GM23248 (cell line): ENCODE measurements at places on chromosomes 1 and 21. TPM values are rescaled to one million over a fixed set of nuclear protein-coding genes. Genes with fewer than 3 reads are reported as not detected.

DNA sequence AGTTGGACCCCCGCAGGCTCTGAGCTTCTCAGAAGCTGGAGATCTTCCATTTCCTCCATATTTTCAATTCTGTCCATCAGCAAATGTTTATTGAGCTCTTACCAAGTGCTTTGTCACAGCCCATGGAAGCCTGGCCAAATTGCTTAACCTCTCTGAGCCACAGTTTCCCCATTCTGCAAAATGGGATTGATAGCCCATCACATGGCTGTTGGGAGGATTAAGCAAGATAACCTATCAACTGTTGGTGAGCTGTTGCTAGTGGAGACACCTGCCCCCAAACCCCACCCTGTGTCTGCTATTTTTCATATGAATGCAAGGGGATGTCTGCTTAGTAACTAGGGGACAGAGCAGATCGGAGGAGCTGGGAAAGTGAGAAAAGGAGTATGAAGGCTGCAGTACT lies 38.3 kb downstream of the CD34 start:
- DNase-seq: no peak
- H3K36me3 ChIP-seq: no peaks in the 10 kb centered on the region
- no peak overlapping the region for H3K4me3 ChIP-seq

- H3K27me3 ChIP-seq: no peaks in the 10 kb centered on the region
- H3K36me3 ChIP-seq: peaks cover 7% of the 10 kb centered on the region
- peak overlapping the region; percentile 98 for H3K27ac ChIP-seq
- DNase-seq: no peak
- H3K4me1 ChIP-seq: peaks cover 51% of the 10 kb centered on the region
Measured at GRCh38 chr1:21921100-21921875, 15.8 kb downstream of the HSPG2 start.

DNA sequence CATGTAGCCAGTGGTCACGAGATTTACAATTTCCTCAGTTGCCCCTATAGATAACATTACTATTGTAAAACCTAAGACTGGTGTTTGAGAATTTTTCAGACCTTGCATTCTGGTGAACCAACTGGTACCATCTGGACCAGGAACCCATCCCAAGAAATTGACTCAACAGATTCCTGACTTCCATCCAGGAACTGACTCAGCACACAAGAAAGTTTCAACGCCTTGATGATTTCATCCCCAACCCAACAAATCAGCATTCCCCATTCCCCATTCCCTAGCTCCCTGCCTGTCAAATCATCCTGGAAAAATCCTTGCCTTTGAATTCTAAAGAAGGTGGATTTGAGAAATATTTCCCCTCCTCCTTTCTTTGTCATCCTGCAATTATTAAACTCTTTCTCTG lies 529.8 kb upstream of the PRMT6 start:
- no peaks in the 10 kb centered on the region for H3K36me3 ChIP-seq
- H3K4me1 ChIP-seq: peaks cover 19% of the 10 kb centered on the region
- peak overlapping the region; percentile 44 for H3K27ac ChIP-seq
- peak; percentile 89 for DNase-seq

GRCh38 chr1:234963180-234963903 lies 165.3 kb downstream of the TOMM20 start:
- H3K36me3 ChIP-seq: no peaks in the 10 kb centered on the region
- H3K27ac ChIP-seq: peak overlapping the region; percentile 100
- peak overlapping the region; percentile 52 for H3K4me3 ChIP-seq
- peak; percentile 97 for DNase-seq
- peaks cover 34% of the 10 kb centered on the region for H3K4me1 ChIP-seq
- no peaks in the 10 kb centered on the region for H3K27me3 ChIP-seq

DNA sequence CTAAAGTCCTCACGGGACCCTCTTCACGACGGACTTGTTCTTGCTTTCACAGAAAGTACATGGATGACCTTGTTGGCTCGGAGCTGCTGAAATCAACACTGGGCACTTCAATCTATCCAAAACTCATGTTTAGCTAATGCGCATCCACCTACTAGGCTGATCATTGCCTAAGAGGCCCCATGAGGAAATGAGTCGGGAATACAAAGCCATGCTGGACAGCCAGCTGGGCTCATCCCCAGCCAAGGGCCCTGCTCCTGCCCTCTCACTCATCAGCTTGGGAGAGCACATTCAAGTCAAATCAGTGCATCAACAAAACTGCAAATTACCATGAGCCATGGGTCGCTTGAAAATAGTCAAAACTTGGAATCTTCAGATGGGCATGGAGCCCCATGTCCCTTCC lies 14.8 kb upstream of the HEYL start:
- H3K27ac ChIP-seq: no peak overlapping the region
- H3K36me3 ChIP-seq: no peaks in the 10 kb centered on the region
- no peak overlapping the region for H3K4me3 ChIP-seq
- no peaks in the 10 kb centered on the region for H3K4me1 ChIP-seq

DNA sequence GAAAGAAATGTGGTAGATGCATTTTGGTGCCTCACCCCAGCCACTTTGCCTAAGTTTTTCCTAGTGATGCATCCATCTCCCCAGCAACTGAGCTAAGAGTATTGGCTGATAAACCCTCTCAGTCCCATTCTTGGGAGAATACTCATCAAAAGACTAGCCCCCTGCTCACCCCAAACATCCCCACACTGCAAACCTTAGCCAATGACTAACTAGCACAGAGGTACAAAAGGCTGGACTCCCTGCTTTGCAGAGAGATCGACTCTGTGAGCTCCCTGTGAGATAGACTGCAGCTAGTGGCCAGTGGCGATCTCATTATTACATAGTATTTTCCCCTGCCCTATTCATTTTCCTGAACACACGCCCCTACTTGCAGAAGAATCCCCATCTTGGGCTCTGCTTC lies 155.3 kb downstream of the HHIPL2 start:
- no peak overlapping the region for H3K4me3 ChIP-seq
- no peak overlapping the region for H3K27ac ChIP-seq

GRCh38 chr1:53495633-53496345 lies 36.6 kb downstream of the DMRTB1 start:
- peaks cover 10% of the 10 kb centered on the region; the same call in 1 of the 2 replicates for H3K27me3 ChIP-seq
- H3K4me1 ChIP-seq: peaks cover 11% of the 10 kb centered on the region; the same call in 1 of the 2 replicates
- H3K36me3 ChIP-seq: no peaks in the 10 kb centered on the region

DNA sequence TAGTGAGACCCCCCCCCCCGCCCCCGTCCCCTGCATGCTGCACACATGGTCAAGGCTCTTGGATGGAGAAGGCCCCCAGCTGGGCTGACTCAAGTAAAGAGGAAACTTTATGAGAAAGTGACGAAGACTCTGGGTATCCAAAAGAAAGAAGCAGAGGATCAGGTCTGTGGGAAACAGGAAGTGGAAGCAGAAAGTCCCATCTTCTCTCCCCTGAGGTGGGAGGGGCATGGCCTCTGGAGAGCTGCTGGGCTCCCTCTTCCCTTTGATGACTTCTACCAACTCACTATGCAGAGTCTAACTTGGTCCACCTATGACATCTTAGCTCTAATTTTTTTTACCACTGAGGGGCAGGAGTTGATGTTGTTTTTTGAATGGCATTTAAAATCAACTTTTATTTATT lies 42.7 kb upstream of the LIN9 start:
- no peaks in the 10 kb centered on the region for H3K27me3 ChIP-seq
- DNase-seq: no peak
- H3K4me3 ChIP-seq: no peak overlapping the region
- no peaks in the 10 kb centered on the region for H3K4me1 ChIP-seq

- peaks cover 46% of the 10 kb centered on the region for H3K27me3 ChIP-seq
- H3K27ac ChIP-seq: no peak overlapping the region
- no peaks in the 10 kb centered on the region for H3K36me3 ChIP-seq
- DNase-seq: no peak
- H3K4me1 ChIP-seq: no peaks in the 10 kb centered on the region
Measured at GRCh38 chr1:236288620-236288976, 6.8 kb upstream of the ERO1B start.

DNA sequence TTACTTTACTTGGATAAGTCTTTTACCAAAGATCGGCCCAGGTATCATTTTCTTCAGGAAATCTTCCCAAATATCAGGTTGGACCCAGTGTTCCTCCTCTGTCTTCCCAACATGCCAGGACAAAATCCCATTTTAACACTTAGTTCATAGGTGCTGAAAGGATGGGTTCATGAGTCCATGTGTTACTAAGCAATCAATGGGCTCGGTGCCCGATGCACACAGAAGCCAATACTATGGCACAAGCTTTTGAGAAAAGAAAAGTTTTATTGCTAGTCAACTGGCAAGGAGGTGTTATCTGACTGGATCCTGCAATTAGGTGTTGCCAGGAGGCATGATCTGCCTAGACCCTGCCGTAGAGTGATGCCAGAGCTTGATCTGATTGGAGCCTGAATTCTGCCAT lies 133.3 kb upstream of the SLC44A3 start:
- H3K27me3 ChIP-seq: no peaks in the 10 kb centered on the region
- H3K4me3 ChIP-seq: no peak overlapping the region
- no peaks in the 10 kb centered on the region for H3K36me3 ChIP-seq
- peaks cover 26% of the 10 kb centered on the region for H3K4me1 ChIP-seq

GRCh38 chr1:9690440-9691107 lies 39.0 kb downstream of the PIK3CD start:
- no peak overlapping the region for H3K27ac ChIP-seq
- no peaks in the 10 kb centered on the region for H3K27me3 ChIP-seq
- DNase-seq: no peak
- H3K4me3 ChIP-seq: peak overlapping the region; percentile 76

DNA sequence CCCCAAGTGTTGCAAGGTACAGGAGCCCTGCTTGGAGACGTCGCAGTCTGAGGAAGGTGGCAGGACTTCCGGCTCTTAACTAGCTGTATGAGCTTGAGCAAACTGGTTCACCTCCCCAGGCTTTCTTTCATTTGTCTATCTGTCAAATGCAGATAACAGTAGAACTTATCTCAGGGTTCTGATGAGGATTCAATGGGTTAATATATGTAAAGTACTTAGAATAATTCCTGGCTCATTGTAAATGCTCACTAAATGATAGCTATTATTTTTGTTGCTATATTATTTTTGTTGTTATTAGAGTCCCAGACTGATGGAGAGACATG lies 108.5 kb upstream of the IPO9 start:
- DNase-seq: no peak
- H3K4me1 ChIP-seq: peaks cover 73% of the 10 kb centered on the region
- H3K36me3 ChIP-seq: peaks cover 10% of the 10 kb centered on the region; the same call in 1 of the 2 replicates
- H3K27ac ChIP-seq: peak overlapping the region; percentile 92

GRCh38 chr1:66628926-66629325 lies 95.0 kb downstream of the SGIP1 start:
- no peak overlapping the region for H3K4me3 ChIP-seq
- peaks cover 10% of the 10 kb centered on the region for H3K4me1 ChIP-seq
- H3K36me3 ChIP-seq: no peaks in the 10 kb centered on the region
- DNase-seq: no peak

DNA sequence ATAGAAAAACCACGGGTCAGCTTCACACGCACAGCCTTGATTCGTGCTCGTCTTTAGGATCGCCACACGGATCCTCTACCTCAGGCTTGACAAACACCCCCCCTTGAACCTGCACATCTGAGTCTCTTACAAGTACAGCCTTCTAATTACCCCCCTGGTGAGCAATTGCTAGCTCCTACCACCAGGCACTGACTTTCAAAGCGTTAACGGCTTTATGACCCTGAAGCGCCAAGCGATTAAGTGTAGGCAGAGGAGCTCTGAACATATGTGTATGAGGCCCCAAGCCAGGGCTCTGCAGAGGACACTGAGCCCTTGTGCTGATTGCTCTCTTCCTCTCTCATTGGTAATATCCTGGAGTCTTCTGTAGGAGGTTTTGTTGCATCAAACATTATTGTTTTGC lies 55.7 kb upstream of the EPHA8 start:
- H3K27ac ChIP-seq: no peak overlapping the region
- no peaks in the 10 kb centered on the region for H3K27me3 ChIP-seq
- no peak for DNase-seq

- DNase-seq: peak; percentile 22
- H3K4me1 ChIP-seq: peaks cover 19% of the 10 kb centered on the region
- no peaks in the 10 kb centered on the region for H3K27me3 ChIP-seq
- H3K4me3 ChIP-seq: no peak overlapping the region
- H3K36me3 ChIP-seq: peaks cover 15% of the 10 kb centered on the region; the same call in 1 of the 2 replicates
Measured at GRCh38 chr1:54218883-54219687, 19.1 kb downstream of the MRPL37 start.

GRCh38 chr1:164735315-164736052 lies 176.5 kb downstream of the PBX1 start:
- H3K4me3 ChIP-seq: no peak overlapping the region
- DNase-seq: peak; percentile 62
- peak overlapping the region; percentile 14; the same call in 1 of the 2 replicates for H3K27ac ChIP-seq

DNA sequence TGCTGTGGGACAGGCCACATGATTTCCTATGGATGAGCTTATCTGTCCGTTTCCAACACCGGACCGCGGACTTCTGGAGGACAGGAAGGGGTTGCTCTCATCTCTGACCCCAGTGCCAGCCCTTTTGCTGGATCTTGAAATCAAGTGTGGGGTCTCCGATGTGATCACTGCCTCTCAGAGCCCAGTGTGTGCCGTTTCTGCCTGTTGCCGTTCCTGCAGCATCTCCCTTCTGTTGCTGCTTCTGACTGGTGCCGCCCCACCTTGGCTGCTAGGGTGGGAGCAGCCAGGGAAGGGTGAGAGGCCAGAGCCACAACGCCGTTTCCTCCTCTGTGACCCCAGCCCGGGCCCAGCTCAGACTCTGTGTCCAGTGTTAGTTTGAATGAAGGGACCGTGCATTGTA lies 67.3 kb upstream of the WNT4 start:
- no peak for DNase-seq
- no peaks in the 10 kb centered on the region for H3K36me3 ChIP-seq
- peaks cover 71% of the 10 kb centered on the region for H3K27me3 ChIP-seq
- no peak overlapping the region for H3K27ac ChIP-seq
- no peak overlapping the region for H3K4me3 ChIP-seq
- H3K4me1 ChIP-seq: no peaks in the 10 kb centered on the region

DNA sequence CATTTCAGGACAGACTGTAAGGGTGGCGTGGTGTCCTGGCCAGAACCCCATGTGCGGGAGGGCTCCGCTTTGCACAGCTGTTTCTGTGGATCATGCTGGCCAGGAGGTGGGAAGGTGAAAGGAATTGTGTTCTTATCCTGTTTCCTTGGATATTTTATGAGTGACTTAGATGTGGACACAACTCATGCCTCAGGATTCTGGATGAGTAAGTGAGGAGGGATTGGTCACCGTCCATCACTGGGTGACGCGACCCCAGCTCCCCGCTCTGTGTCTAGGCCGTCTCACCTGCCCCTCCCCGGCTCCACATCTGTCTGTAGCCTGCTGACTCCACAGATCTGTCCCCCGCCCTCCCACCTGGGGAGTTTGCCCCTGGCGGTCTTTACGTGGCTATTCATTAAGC lies 48.8 kb downstream of the PIK3CD start:
- DNase-seq: peak; percentile 94
- H3K27me3 ChIP-seq: no peaks in the 10 kb centered on the region
- H3K4me3 ChIP-seq: no peak overlapping the region
- peak overlapping the region; percentile 78 for H3K27ac ChIP-seq
- peaks cover 29% of the 10 kb centered on the region for H3K4me1 ChIP-seq

- peak overlapping the region; percentile 82 for H3K4me3 ChIP-seq
- no peaks in the 10 kb centered on the region for H3K27me3 ChIP-seq
- peak; percentile 51 for DNase-seq
- H3K27ac ChIP-seq: peak overlapping the region; percentile 80
- peaks cover 27% of the 10 kb centered on the region for H3K4me1 ChIP-seq
- peaks cover 6% of the 10 kb centered on the region; the same call in 1 of the 2 replicates for H3K36me3 ChIP-seq
Measured at GRCh38 chr1:101025283-101025656, 314 bp downstream of the DPH5 start.

PRXL2B gene
- 8.5 and 11.3 TPM in 2 replicates for total RNA-seq

TNFAIP8L2 gene
- total RNA-seq: not detected in 2 replicates

TENT5C gene
- 0.25 TPM in 1 of 2 replicates, not detected in the other for total RNA-seq

GPR161 gene
- total RNA-seq: 9.0 and 14.2 TPM in 2 replicates

LRRC53 gene
- total RNA-seq: not detected in 2 replicates

PLPP3 gene
- 156 and 159 TPM in 2 replicates for total RNA-seq

CLDN17 gene
- not detected in 2 replicates for total RNA-seq

TMEM81 gene
- 0.51 and 2.2 TPM in 2 replicates for total RNA-seq

GUCA2B gene
- not detected in 2 replicates for total RNA-seq
